ENCODE measurements at places on chromosomes 12 and 14.

DNA sequence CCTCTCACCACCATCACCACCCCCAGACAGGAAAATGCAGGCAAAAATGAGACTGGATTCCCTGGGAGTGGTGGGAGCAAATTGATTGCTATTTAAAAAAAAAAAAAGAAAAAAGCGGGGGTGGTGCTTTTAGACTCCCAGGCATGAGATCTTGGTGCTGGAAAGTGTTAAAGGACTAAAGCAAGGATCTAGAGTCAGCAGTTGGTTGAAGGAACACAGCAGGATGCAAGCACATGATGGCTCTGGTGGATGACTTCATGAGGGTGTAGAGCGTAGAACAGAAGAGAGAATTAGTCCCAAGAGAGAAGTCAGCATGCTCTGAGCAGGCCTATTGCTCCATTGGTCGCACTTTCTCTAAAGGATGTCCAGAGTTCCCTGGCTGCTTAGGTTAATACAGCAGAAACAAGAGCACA lies 183.8 kb upstream of the HMGA2 start:
- no peak for DNase-seq

GRCh38 chr14:70489579-70490200 lies 37.7 kb downstream of the ADAM21 start:
- no peak for DNase-seq

DNA sequence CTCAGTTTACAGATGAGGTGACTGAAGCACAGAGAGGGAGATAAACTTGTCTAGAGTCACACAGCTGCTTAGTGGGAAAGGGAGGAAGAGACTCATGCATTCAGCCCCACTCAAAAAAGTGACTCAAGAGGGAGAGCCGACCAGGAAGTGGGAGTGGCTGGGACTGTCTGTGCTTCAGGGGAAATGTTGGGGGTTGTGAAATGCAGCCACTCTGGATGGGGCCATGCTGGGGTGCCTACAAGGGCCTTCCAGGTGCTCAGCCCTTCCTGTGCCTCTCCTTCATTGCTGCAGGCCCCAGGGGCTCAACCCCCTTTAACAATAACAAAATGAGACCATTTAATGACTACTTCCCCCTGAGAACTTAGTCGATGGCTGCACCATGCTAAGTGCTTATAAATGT lies 41.8 kb downstream of the CACNA1C start:
- no peak for DNase-seq

- DNase-seq: no peak
Measured at GRCh38 chr14:71114565-71114964, 207.3 kb downstream of the PCNX1 start.

DNA sequence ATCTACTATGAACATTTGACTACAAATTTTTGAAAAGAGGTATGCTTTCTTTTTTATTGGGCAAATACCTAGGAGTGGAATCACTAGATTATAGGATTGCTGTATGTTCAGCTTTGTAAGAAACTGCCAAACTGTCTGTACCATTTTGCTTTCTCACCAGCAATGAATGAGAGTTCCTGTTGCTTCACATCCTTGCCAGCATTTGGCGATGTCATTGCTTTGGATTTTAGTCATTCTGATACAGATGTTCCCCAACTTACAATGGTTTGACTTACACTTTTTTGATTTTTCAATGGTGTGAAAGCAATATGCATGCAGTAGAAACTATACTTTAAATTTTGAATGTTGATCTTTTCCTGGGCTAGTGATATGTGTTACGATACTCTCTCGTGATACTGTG lies 328.7 kb downstream of the RAD51B start:
- no peak for DNase-seq

DNA sequence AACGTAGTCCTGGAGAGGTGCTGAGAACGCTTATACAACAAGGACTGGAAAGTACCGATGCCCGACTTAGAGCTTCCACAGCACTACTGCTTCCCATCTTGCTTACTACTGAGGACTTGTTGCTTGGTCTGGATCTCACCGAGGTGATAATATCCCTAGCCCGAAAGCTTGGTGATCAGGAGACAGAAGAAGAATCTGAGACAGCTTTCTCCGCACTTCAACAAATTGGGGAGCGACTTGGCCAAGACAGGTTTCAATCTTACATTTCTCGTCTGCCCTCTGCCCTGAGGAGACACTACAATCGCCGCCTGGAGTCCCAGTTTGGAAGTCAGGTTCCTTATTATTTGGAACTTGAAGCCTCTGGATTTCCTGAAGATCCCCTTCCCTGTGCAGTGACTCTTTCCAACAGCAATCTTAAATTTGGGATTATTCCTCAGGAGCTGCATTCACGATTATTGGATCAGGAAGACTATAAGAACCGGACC lies 1.1 kb downstream of the TOGARAM1 start:
- no peak for DNase-seq

DNA sequence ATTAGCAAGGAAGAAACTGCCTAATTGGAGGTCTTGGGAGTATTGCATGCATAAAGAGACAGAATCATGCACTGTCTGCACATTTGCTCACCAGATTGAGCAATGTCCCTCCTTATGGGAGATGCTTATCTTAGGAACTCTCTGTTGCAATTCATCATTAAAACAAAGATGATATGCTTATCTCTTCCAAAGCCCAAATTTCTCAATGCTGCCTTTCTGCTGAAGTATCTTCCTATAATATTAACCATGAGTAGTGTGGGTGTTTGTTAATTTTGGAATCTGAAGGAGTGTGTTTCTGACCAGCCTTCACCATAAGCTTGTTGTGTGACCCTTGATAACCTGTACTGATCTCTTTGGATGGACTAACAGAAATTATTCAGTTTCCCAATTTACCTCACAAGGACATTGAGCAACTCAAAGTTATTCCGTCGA lies 1257.6 kb upstream of the FLRT2 start:
- no peak for DNase-seq

DNA sequence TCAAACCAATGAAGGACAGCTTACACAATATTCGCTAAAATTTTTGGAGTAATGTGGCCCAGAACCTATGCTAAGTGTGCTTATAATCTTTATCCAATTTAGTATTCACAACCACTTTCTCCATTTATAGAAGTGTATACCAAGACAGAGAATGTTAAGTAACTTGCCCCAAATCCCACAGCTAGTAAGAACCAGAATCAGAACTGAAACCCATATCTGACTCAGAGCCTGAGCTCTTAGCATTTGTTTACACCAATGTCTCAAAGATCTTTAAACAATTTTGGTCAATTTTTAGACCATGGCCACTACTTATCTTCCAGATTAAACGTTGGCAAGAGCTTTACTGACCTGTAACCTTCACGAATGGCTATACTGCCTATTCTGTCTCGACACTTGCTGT lies 53.0 kb downstream of the PAPLN start:
- no peak for DNase-seq

- no peak for DNase-seq
Measured at GRCh38 chr14:35965400-35965799, 139.3 kb downstream of the BRMS1L start.

DNA sequence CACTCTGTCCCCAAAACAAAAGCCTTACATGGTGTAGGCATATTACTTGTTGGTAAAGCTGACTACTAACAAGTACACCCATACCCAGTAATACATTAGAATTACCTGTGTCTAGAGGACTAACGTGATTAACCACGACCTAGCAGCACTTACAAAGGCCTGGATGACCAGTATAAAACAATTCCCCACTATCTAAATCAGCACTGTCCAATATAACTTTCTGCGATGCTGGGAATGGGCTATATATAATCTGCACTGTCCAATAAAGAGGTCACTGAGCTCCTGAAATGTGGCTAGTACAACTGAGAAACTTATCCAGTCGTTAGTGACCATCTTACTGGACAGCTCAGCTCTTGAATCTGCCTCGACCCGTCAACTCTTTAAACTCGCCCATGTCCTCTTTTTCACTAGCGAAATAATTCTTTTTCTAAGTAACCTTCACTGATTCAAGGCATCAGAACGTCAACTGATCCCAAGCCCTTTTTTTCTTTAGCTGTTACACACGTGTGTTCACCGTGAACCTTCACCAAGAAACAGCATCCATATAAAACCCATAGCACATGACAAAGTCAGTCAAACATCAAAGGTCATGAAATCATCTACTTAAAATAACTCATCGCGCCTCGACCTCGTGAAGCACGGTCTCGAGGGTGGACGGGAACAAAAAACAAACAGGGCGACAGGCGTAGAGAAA lies 905 bp upstream of the CIPC start:
- DNase-seq: no peak

DNA sequence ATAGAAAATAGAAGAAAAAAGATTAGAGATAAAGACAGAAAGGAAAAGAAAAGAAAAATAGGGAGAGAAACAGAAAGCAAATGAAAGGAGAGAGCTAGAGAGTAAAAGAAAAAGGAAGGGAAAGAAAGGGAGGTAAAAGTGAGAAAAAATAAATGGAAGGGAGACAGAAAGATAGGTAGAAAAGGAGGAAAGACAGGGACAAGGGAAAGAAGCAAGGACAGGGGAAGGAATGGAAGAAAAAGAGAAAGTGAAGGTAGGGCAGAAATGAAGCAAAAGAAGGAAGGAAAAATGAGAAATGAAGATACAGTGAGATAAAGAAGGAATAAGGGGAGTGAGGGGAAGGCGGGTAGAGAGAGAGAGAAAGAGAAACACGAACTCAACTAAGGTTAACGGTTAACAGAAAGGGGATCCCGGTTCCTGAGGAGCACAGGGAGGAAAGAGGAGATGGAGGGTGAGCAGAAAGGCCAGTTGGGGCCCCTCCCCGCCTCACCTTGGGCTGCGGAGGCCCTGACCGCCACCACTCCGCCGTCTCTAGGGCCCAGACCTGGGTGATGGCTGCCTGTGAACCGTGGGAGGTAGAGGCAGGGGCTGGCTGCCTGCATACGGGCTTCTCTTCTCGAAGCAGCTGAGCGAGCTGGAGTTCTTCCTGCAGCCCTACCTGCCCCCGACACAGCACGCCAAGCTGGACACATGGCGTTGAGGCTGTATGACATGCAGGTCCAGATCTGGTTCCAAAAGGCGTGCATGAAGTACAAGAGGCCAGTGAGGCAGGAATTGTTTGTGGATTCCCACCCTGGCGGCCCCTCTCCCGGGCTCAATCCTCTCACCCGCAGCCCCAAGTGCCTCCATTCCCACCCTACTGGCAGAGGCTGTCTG lies 59.5 kb downstream of the SMUG1 start:
- DNase-seq: no peak

DNA sequence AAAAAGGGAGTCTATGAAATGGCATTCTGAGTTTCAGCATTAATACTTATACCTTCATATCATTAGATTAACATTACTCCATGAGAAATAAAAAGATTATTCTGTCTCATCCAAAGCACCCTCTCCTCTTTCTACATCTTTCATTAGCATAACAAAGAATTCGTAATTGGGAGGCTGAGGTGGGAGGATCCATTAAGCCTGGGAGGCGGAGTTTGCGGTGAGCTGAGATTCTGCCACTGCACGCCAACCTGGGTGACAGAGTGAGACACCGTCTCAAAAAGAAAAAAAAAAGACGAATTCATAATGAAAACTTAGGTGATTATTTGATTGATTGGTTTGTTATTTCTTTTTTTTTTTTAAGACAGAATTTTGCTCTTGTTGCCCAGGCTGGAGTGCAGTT lies 1.8 kb upstream of the CDK17 start:
- DNase-seq: no peak

- DNase-seq: no peak
Measured at GRCh38 chr12:130405332-130405731, 67.6 kb downstream of the PIWIL1 start.

GRCh38 chr14:102866982-102867761 lies 55.3 kb upstream of the AMN start:
- DNase-seq: no peak

DNA sequence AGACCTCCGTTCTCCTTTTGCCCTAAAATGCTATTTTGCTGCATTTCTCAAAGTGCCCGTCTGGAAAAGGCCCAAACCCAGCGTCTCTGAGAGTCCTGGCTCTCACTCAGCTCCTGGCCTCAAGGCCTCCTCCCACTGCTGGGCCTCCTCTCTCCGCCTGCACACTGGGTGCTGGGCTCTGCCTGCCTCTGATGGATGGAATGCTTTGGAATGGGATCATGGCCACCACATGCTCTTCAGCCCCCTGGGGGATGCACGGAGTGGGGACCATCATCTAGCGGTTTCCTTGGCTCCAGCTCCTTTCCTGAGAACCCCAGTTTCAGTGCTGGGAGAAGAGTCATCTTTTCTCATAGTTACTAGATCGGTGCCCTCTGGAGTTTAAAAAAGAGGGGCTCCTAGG lies 65.2 kb downstream of the KDM2B start:
- DNase-seq: no peak

DNA sequence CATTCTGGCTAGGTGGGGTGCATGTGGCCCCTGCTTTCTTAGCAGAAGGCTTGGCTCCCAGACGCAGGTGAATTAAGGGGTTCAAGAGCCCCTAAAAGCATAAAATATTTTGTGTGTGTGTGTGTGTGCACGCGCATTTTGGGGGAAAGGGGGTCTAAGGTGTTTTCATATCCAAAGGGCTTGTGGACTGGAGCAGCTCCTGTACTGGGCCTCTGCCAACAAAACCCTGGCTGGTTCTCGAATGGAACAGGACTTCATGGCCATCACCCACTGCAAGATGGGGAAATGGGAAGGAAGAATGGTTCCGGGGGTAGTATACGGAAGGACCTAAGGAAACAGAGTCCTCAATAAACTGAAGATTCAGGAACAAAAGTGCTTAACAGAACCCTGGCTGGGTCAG lies 3.9 kb upstream of the ATN1 start:
- DNase-seq: no peak

- DNase-seq: no peak
Measured at GRCh38 chr14:34368115-34368970, 93.7 kb downstream of the SPTSSA start.

- DNase-seq: no peak
Measured at GRCh38 chr12:117328556-117329100, 32.8 kb downstream of the NOS1 start.

GRCh38 chr12:79191391-79191790 lies 326.8 kb downstream of the SYT1 start:
- DNase-seq: no peak

DNA sequence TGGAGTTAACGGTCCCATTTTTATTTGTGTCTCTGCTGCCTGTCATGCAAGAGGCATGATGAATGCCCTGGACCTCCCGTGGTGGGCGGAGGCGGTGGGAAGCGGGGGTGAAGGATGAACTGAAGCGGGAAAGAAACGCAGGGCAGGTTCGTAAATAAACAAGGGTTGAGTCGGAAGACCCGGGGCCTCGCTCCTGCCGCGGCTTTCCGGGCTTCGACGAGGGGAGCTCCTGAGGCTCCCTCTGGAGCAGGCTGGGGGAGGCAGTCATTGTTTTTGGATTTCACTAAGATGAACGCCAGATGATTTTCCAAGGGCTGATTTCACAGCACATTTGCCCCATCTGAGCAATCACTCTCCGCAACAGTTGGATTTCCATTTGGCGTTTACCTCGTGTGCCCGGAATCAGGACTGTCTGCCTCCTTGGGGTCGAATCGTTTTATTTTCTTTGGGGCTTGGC lies 130.2 kb downstream of the SLC38A6 start:
- DNase-seq: no peak

GRCh38 chr12:67161322-67161918 lies 107.7 kb upstream of the CAND1 start:
- DNase-seq: no peak

- DNase-seq: no peak
Measured at GRCh38 chr12:9957834-9958233, 13.4 kb upstream of the CLEC12A start.

All from amygdala (tissue), 56 donors.